ENCODE measurements at places on chromosomes 16 and 17.

- DNase-seq, result no peak
Measured at GRCh38 chr16:81693744-81694303, 85.3 kb upstream of the PLCG2 start.

- no peak for DNase-seq
Measured at GRCh38 chr16:89136931-89137330, 34.6 kb upstream of the CDH15 start.

DNA sequence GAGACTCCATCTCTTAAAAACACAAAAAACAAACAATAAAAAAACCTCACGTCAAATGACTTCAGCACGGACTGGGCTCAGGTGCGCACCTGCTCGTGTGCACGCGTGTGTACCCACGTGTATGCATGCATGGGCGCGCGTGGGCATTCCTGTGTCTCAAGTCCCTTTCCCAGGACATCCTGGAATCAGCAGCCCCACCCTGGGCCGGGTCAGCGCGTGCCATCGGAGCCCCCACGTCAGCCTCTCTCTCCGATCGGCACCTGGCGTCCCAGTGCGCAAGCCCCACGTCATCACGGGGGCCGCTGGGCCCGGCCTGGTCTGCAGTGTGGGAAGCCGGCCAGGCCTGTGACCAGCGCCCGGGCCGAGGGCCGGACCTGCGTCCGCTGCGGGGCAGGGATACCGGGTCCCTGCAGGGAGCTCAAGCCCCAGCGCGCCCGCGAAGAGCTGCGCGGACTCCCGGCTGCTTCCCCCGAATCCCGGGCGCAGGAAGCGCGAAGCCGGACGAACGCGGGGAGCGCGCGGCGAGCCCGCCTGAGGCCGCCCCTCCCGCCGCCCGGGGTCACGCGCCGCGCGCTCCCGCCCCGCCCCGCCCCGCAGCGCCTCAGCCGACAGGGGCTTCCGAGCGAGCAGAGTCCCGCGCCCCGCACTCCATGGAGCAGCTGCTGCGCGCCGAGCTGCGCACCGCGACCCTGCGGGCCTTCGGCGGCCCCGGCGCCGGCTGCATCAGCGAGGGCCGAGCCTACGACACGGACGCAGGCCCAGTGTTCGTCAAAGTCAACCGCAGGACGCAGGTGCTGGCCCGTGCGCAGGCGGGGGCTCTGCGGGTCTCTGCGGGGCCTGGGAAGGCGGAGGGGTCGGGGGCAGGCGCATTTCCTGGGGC, at the start of gene FN3K:
Gene FN3K, plus strand, starts transcription at position 629 of the 880 bp plus-strand sequence. Its CDS starts 22 bp downstream, at position 651.
- no peak for DNase-seq

DNA sequence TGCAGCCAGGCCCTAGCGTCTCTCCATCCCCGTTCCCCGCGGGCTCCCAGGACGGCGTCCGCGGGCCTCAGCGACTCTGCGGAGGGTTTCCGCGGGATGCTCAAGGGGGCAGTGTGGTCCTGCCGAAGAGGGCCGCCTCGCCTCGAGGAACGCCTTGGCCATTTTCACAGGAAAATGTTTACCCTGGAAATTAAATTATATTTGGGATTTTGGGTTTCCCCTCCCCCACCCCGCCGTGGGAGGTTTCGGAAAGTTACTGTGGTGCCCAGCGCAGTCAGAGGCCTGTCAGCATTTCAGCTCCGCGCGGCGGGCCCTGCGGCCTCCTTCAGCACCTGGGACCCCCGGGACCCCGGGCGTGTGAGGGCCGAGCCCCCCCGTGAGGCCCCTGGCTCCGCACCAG, 94.5 kb downstream of the PCTP start:
- DNase-seq, result no peak

DNA sequence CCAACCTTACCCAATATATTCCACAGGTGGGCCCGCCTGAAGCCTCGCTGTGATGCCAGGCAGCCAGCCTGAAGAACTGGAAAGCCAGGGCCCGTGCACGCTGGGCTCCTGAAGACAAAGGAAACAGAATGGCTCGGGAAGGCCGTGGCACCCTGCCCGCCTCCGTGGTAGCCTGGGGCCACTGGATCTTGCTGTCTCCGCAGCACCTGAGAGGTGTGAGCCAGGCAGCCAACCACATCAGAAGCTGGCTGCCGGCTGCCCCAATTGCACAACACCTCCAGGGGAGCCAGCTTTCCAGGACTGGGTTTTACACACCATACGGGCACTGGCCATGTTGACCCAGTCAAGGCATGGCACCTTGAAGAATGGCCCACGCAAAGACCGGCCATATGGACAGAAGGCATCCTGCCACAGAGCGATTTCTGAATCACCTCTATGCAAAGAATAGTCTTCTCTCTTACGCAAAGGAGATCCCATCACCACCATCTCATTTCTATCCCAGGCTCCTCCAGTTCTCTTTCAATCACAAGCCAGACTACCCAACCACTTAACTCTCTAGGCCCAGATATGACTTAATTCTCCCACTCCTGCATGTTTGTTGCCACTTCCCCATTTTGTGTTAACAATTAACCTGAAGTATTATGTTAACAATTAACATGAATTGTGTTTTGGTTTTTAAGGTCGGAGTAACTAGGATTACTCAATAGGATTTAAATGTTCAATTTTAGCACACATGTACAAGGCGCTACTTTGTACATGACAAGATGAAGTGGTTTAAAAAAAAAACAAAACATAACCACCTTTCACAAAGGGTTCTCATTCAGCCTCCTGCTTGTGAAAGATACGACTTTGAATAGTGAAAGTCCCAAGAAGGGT, 32.1 kb downstream of the ZFHX3 start:
- no peak for DNase-seq

GRCh38 chr16:21186326-21186691, 25.1 kb downstream of the ZP2 start:
- no peak for DNase-seq

DNA sequence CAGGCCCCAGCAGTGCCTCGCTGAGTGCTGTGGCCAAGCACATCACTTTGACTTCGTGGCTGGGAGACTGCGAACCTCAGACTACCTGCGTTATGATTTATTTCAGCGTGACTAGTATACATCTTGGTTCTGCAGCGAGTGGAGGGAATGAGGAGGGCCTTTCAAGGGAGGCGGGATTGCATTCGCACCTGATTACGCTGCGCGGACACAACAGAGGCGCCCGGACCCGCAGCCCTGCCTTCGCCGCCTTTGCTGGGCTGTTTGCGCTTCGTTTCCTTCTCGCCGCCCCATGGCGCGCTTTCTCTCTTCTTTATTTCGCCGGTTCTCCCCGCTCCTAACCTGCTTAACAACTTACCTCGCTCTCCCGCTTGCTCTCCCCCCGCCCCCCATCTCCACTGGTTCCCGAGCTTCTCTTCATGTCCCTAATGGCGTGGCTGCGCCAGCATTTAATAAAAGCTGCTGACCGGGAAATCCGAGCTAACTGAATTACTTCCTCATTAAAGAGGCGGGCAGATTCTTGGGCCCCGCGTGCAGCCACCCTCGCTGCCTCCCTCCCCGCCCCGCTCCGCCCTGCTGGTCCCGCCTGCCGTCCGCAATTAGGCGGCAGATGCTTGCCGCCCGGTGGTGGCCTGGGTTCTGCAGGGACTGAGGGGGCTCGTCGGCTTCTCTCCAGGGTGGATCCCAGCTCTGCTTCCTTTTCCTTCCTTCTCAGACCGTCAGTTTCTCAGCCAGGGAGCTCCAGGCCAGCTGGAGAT, 257.6 kb upstream of the SDK2 start:
- no peak for DNase-seq

DNA sequence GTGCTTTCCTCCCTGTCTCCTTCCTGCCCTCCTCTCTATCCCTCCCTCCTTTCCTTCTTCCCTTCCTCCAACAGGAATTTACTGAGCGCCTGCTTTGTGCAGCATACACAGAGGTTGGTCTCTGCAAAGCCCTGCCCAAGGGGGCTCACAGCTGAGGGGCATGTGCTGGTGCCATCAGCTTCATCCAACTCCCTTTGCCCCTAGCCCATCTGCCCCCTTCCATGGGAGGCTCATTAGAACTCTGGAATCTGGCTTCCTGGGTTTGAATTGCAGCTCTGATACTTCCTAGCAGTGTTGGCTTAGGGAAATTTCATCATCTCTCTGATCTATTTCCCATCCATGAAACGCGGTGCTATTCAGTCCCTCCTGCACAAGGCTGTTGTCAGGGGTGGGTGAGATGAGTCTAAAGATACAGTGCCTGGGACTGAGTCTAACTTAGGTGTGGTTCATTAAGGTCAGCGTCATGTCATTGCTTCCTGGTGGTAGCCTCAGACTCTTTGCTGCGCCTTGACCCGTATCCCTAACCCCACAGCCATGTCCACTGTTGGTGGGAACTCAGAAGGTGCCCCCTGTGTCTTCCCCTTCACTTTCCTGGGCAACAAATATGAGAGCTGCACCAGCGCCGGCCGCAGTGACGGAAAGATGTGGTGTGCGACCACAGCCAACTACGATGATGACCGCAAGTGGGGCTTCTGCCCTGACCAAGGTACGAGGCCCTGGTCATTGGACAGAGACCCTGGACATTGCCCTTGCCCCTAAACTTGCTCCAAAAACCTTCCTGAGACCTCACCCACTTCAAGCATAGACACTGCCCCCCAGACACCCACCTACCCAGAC, 10.3 kb downstream of the MMP2 start:
- no peak for DNase-seq

DNA sequence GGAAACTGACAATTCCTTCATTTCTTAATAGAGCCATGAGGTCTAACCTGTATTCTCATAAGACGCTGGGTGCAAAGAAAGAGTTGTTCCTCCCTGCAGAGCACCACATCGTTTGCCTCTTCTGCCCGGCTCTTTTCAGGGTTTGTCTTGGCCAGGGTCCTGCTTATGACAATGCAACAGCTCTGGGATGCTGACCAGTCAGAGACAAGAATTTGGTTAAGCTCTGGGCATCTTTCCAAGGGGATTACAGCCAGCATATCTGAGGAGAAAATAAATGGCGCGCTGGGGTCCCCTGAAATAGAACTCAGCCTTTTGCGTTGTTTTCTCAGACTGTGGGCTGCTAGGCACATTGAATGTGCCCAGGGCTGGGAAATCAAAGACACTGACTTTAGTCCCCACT, 128.6 kb downstream of the SHISA6 start:
- DNase-seq, result no peak

Measured in stimulated activated CD8-positive, alpha-beta memory T cell treated with anti-CD3 and anti-CD28 coated beads, Interleukin-7, amount 100 ng/mL, for 1 hour (primary cell).